Breast epithelium (tissue), 4 donors: ENCODE measurements at places on chromosomes 11 and 22. TPM values are rescaled to one million over a fixed set of nuclear protein-coding genes. Genes with fewer than 3 reads are reported as not detected.

OR6A2 gene
- total RNA-seq, result 0.33 TPM

EHF gene
- 392 TPM for total RNA-seq

DNA sequence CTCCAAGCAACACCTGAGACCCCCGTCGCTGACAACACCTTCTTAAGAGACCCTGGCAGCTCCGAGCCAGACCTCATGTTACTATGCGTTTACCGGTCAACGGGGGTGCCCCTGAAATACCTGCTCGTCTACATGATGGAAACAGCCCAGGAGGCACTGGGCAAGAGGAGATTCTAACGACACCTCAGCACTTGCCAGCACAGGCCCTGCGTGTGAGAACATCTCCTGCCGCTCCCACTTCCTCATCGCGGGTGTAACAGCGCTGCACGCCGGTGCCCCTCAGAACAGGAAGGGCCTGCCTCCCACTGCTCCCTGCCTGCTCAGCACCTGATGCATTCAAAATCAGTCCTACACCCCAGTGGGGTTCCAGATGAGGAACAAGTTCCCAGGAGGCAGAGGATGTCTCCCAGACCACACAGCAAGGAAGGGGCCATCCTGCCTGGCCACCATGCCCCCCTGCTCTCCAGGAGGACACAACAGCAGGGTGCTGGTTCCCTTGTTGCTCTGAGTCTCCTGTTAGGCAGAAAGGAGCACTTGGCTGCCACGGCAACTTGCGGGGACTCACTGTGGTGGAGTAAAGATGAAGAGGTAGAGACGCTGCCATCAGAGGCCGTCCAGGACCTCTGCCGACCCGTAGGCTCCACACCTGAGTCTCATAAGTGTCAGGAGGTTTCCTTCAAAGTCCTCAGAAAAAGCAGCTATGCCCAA lies 2.1 kb downstream of the TOLLIP start:
- H3K36me3 ChIP-seq, result no peaks in the 10 kb centered on the region
- no peak for DNase-seq
- peak overlapping the region; percentile 21 for H3K4me3 ChIP-seq
- H3K4me1 ChIP-seq, result peaks cover 30% of the 10 kb centered on the region
- no peak overlapping the region for H3K27ac ChIP-seq

GRCh38 chr11:69249311-69250185 lies 44.4 kb upstream of the MYEOV start:
- H3K36me3 ChIP-seq, result no peaks in the 10 kb centered on the region
- H3K4me3 ChIP-seq, result no peak overlapping the region
- no peak for DNase-seq

POLD4 gene
- 91.5 TPM for total RNA-seq

DNA sequence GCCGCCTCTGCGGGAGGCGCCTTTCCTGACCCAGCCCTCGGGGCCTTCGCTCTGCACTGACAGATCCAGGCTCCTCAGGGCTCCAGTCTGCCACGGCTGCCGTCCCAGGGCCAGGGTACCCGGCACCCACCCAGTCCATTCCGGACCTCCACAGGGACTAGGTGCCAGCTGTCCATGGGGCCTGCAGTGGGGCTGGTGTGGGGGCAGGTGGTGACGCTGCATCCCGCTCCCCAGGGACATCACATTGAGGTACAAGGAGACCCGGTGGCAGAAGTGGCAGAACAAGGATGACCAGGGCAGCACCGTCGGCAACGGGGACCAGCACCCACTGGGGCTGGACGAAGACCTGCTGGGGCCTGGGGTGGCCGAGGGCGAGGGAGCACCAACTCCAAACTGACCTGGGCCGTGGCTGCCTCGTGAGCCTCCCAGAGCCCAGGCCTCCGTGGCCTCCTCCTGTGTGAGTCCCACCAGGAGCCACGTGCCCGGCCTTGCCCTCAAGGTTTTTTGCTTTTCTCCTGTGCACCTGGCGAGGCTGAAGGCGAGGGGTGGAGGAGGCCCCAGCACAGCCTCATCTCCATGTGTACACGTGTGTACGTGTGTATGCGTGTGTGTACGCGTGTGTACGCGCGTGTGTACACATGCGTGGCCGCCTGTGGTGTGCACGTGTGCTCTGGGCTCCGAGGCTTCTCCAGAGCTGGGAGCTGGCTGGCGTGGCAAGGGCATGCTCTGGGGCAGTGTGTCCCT lies 16.7 kb downstream of the RNH1 start:
- peaks cover 6% of the 10 kb centered on the region for H3K36me3 ChIP-seq
- H3K27me3 ChIP-seq, result no peaks in the 10 kb centered on the region
